ENCODE measurements at places on chromosomes 13 and 19. TPM values are rescaled to one million over a fixed set of nuclear protein-coding genes. Genes with fewer than 3 reads are reported as not detected.

CGB1 gene
- not detected for total RNA-seq

GRCh38 chr19:56341948-56342347 lies 27.3 kb upstream of the ZSCAN5A start:
- H3K4me1 ChIP-seq: no peaks in the 10 kb centered on the region
- H3K27ac ChIP-seq: no peak overlapping the region
- no peaks in the 10 kb centered on the region for H3K27me3 ChIP-seq
- DNase-seq: no peak

- peaks cover 20% of the 10 kb centered on the region for H3K4me1 ChIP-seq
- DNase-seq: peak; percentile 27
- no peak overlapping the region for H3K4me3 ChIP-seq
- H3K27ac ChIP-seq: no peak overlapping the region
- no peaks in the 10 kb centered on the region for H3K27me3 ChIP-seq
- no peaks in the 10 kb centered on the region for H3K36me3 ChIP-seq
These were observed 16.8 kb downstream of the MBD3L2B start for GRCh38 chr19:7004313-7004931.

DNA sequence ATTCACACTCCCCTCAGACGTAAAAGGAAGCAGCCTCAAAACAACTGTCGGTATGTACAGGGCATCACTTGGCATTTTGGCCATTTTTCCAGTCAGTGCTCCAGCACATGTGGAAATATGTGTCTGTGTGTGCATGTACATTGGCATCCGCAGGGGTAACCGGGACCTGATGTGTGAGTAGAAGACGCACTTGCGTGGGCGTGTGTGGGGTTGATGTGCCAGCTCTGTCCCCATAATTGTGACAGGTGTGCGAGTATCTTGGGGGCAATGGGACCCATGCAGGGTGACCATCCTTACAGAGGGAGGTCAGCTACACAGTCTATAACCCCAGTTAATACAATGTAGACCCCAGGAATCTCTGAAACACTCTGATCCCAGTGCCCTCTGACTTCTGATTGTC lies 7.3 kb upstream of the ZNF331 start:
- no peak overlapping the region for H3K27ac ChIP-seq
- no peaks in the 10 kb centered on the region for H3K27me3 ChIP-seq
- H3K4me3 ChIP-seq: no peak overlapping the region
- no peak for DNase-seq
- H3K4me1 ChIP-seq: no peaks in the 10 kb centered on the region

CYP4F2 gene
- not detected for total RNA-seq

DNA sequence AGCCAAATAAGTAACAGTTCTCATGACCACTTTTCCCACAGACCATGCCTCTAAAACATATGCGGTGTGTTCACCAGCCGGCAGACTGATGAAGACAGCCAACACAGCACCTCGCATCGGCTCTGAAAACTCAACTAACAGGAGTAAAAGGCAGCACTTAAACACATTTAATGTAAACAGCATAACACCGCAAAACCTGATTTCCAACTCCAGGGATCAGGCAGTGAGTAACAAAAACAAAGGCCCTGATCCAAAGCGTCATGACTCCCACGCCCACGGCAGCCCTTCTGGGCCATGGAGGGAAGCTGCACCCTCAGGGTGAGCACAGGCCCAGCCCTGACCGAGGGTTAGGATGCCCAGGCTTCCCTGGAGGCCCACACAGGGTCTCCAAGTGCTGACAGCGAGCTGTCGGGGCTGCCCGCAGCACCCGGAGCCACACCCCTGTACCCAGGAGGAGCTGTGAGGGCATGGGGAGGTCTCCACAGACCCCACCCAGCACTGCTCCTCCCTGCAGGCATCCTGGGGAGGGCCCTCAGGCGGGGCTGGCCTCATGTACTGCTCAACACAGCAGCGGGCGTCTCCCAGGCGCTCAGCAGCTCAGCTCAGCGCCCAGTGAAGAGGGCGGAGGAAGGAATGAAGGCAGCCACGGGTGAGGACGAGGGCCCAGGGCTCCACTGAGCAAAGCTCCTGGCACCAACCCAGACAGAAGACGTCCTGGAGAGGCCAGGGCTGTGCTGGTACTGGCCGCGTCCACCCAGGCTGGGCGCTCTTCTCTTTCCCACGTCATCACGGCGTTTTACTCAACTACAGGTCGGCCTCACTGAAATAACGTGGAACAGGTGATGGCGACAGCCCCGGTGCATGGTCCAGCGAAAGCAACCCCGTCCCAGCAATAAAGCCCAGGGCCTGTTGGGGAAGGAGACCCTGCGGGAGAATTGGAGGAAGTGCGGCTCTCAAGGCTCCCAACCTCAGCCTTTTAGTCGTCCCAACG lies 53.7 kb downstream of the RASA3 start:
- H3K4me1 ChIP-seq: peaks cover 20% of the 10 kb centered on the region
- H3K36me3 ChIP-seq: peaks cover 50% of the 10 kb centered on the region
- no peaks in the 10 kb centered on the region for H3K27me3 ChIP-seq

- H3K27ac ChIP-seq: no peak overlapping the region
- H3K27me3 ChIP-seq: no peaks in the 10 kb centered on the region
- H3K4me3 ChIP-seq: no peak overlapping the region
- peaks cover 2% of the 10 kb centered on the region for H3K4me1 ChIP-seq
- DNase-seq: no peak
These were observed 2216.7 kb upstream of the PCDH20 start for GRCh38 chr13:63632321-63632720.

DNA sequence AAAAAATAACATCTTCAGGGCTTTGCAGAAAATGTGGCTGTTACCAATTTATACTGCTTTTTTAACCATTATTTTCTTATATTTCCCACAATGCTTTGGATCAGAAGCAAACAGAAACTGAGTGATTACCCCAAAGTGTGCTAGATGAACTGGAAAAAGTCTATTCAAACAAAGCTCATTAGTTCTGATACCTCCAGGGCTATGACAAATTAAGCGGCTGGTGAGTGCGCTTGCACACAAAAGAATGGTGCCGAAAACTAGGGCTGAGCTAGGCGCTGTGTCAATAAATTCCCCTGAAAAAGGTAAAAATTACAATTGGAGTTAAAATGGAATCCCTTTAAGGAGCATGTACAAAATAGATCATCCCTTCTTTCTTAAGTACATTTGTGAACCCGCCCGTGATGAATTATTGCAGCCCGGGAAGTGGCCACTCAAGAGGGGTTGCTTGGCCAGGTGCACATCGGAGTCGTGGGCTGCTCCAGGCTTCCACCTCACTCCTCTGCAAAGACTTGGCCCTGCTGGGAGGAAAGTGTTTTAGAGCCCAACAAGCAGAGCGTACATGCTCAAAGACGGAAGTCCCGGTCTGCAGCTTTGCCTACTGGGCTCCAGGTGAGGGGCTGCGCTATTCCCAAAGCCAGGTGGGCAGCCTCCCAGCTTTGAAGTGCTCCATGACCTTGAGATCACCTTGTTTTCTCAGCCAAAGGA lies 164.0 kb upstream of the ZNF507 start:
- no peaks in the 10 kb centered on the region for H3K4me1 ChIP-seq
- H3K27me3 ChIP-seq: no peaks in the 10 kb centered on the region

DNA sequence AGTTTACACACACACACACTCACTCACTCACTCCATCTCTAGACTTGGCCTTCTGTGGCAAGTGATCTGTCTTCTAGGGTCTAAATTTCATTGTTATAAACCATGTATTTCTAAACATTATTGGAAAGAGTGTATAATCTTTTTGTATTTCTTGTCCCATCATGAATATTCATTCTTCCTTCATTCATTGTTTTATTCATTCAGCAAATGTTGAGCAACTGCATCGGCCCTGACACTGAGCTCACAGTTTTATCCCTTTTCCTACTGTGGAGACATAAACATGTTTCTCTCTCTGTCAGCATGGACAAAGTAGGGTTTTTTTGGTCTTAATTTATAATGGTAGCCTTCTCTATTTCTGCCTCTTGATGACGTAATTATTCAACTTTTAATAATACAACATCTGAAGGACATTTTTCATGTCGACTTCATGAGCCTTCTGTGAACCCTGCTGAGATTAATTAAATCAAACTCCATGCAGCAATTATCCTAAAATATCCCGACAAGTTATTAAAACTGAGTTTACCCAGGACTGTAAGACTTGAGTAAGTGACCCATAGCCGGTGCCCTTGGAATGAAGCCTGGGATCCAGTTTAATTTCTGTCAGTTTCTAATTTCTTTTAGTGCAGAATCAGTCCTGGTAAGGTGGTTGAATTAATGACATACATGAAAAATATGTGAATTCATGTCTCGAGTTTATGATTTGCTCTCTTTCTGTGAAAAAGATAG lies 7.3 kb downstream of the SPATA13 start:
- no peak for DNase-seq
- no peaks in the 10 kb centered on the region for H3K27me3 ChIP-seq
- H3K27ac ChIP-seq: no peak overlapping the region
- peaks cover 9% of the 10 kb centered on the region for H3K4me1 ChIP-seq

DNA sequence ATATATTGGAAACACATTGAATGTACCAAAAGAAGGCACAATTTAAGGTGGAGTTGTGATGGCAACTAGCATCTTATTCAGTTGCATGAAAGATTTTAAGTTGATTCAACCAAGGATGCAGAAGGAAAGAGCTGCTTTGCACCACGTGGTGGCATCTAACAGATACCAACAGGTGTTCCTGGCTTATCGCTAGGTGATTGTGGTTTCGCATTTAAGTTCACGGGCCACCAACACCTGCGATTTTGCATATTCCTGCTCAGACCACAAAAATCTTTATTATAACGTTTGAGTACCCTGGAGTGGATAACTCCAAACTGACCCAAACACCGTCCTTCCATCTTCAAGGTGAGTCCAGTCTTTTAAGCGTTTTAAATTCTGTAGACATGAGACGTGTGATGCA lies 45.3 kb downstream of the RGCC start:
- H3K27me3 ChIP-seq: no peaks in the 10 kb centered on the region
- peaks cover 50% of the 10 kb centered on the region for H3K4me1 ChIP-seq
- peak overlapping the region; percentile 62 for H3K27ac ChIP-seq
- no peak overlapping the region for H3K4me3 ChIP-seq

DNA sequence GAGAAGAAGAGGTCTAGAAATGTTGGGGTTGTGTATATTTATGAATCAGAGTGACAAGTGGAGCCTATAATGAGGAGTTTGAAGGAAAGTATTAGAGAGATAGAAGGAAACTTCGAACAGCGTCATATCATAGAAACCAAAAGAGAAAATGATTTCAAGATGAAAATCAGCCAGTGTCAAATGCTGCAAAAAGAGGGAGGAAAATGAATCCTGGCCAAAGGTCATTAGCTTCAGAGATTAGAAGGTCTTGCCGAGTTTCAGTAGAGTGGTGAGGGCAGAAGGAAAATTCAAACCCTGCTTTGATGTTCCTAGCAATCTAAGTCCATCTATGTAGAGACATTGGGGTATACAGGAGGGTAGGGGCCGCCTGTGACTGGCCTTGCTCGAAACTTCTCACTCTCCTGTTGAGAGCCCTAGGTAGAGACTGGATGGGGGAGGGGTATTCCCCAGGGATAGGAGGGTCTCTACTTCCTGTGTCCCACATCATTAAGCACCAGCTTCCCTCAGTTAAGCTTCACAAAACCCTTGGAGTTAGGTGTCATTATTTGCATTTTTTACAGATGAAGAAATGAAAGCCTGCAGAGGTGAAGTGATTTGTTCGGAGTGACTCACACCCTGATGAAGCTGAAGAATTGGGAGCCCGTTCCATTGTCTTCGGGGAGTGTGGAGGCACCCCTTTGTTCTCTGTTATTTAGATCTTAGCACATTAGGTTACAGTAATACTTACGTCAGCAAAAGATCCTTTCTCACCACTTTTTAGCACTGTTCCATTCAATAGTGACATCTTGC lies 62.8 kb downstream of the FGF9 start:
- H3K4me3 ChIP-seq: no peak overlapping the region
- no peaks in the 10 kb centered on the region for H3K4me1 ChIP-seq
- peaks cover 3% of the 10 kb centered on the region for H3K27me3 ChIP-seq
- DNase-seq: no peak
- no peak overlapping the region for H3K27ac ChIP-seq
- H3K36me3 ChIP-seq: no peaks in the 10 kb centered on the region

- H3K4me1 ChIP-seq: peaks cover 3% of the 10 kb centered on the region
- H3K36me3 ChIP-seq: no peaks in the 10 kb centered on the region
These were observed 7.6 kb downstream of the COL4A1 start for GRCh38 chr13:110299283-110299840.

SPC24 gene
- 97.3 TPM for total RNA-seq
